Kasumi-1 (cell line): ENCODE measurements at places on chromosomes 11 and 22.

GRCh38 chr11:44286268-44286880, 23.6 kb downstream of the ALX4 start:
- DNase-seq = peak; percentile 54

DNA sequence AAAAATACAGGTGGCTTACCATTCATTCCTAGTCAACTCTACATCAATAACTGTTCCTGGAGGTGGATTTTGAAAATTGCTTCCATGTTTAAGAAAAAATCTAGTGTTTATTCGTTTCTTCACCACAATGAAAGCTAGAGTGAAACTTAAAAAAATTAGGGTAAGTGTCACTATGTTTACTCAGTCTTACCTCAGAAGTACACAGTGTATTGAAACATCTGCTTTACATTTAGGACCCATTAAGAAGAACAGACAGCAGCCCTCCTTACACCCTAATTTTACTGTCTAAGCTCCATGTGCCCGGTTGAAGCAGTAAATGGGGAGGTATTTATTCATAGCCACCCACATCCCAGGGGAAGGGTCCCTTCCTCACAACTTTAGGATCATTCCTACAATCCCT, 51.4 kb downstream of the PIWIL3 start:
- no peak for DNase-seq

GRCh38 chr11:74681686-74682651, 49.3 kb downstream of the CHRDL2 start:
- no peak for DNase-seq

DNA sequence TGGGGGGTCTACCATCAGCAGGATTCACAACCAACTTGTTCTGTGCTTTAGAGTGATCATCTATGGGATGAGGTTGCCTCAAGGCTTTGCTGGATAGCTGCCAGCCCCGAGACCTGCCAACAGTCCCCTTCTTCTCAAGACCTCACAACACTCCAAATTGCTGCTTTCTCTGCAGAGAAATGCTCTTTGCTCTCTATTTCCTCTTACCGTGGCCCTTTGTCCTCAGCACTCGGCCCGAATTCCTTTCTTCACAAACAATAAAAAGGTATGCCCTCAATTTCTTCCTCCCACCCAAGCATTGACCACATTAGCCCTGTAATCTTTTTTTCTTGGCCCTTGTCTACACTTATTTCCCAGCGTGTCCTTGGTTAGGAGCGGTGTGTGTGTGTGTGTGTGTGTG, 147.4 kb upstream of the SNX19 start:
- no peak for DNase-seq

- no peak for DNase-seq
These were observed 18.2 kb downstream of the C11orf91 start for GRCh38 chr11:33682446-33682845.
